ENCODE measurements at places on chromosomes 1 and 21. TPM values are rescaled to one million over a fixed set of nuclear protein-coding genes. Genes with fewer than 3 reads are reported as not detected.

DNA sequence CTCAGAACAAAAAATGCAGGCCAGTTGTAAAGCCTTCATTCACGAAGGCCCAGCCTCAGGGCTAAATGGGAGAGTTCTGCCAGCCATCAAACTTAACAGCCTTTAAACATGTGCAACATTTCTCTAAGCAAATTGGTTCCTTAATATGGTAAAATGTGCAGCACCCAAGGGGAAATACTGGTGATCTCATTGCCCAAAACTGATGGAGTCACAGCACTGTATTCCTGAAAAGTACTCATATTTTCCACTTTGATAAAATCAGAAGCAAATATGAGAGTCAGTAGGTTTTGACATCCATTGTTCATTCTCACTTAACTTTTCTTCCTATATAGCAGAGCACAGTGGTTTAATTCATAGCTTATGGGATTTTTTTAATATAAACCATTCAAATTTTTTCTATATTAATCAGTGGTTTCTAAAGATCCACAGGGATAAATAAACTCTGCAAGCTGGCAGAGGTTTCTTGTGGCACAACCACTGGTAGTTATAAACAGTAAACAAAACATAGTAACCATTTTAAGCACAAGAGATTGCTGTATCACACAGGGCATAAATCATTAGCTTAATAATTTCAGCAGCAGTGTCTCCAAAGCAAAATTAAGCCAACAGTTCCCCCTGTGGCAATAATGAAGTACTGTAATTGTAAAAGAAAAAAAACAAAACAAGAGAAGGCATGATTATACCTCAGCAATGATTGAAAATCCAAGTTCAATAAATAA is 106.9 kb upstream of the LYPLAL1 start:
- DNase-seq: peak; percentile 65

DNA sequence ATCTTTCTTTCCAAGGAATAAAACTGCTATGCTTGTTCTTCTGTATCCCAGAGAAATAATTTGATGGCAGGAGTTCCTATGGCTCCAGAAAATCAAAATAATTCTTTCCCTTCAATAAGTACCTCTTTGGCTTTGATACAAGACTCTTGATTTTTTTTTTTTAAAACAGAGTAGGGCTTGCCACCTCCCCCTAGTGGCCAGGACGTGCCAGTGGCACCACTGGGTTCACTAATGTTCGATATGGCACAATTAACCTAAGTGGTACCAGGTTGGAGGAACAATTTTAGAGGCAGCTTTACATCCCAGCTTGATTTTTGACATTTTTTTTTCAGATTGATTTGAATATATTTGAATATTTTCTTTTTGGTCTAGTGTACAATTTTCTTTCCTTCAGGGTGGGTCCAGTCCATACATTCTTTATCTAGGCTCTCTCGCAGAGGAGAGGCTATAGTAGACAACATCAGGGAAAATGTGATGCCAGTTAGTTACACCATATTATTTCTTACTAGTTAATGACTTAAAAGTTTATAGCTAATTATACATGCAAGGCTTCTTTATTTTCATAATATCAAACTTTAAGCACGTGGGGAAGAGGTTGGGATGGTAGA is 330.9 kb downstream of the S1PR1 start:
- no peak for DNase-seq

DNA sequence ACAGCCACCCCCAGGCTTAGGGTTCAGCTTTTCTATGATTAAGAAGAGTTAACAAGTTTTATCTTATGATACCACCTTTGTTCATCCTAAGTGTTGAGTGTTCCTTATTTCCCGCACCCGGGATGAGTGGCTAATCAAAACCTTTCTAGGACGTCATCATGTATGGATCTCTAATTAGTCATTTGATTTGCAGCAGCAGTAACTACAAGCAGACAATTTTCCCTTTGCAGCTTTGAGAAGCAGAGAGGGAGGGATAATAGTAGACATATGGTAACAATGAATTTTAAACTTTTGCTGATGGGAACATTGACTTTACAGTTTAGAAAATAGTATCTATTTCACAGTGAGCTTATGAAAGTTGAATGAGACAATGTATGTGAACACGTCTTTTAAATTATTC is 30.8 kb upstream of the SLC35F3 start:
- no peak for DNase-seq

The RCSD1 gene
- 17.8 TPM for total RNA-seq

GRCh38 chr1:29583727-29584126 is 347.4 kb downstream of the PTPRU start:
- no peak for DNase-seq

GRCh38 chr21:31558189-31558961 is 101.1 kb upstream of the SOD1 start:
- peak; percentile 68 for DNase-seq

The TGFBR3 gene
- 24.1 TPM for total RNA-seq

The OVAAL gene
- 0.96 TPM for total RNA-seq

The PLEKHN1 gene
- total RNA-seq: 1.2 TPM

The MTARC1 gene
- 7.7 TPM for total RNA-seq

GRCh38 chr21:16588433-16588860 is 858.7 kb downstream of the USP25 start:
- DNase-seq: peak; percentile 91
